ENCODE measurements at places on chromosomes 4 and X.

GRCh38 chrX:24026432-24026831 lies 554 bp downstream of the KLHL15 start:
- no peak for DNase-seq

DNA sequence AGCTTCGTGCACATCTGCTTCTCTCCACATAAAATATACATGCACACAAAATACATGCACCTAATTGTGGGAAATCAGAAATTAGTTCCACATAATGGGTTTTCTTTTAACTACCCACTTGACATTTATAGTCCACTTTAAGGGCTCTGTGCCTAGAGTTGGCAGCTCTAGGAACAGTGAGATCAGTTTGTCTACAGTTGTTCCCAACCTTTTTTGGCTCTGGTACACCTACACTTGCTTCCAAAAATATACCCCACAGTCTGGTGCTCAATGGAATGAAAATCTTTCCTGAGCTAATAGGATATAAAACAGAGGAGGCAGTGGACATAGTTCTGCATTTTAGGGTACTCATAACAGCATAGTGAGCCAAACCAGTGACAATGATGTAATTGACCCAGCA lies 36.1 kb downstream of the HDAC8 start:
- no peak for DNase-seq

DNA sequence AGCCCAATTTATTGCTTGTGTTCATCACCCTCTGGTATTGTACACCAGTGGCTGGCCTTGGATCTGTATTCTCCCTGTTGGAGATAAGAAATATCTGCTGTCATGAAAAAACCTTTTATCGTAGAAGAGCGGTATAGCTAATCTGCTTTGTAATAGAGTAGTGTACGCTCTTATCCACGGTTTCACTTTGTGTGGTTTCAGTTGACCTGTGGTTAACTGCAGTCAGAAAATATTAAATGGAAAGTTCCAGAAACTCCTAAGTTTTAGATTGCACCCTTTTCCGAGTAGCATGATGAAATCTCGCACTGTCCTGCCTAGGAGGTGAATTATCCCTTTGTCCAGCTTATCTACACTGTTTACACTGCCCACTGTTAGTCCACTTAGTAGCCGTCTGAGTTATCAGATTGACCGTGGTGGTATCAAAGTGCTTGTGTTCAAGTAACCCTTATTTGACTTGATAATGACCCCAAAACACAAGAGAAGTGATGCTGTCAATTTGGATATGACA lies 42.4 kb downstream of the KDM6A start:
- DNase-seq = no peak

DNA sequence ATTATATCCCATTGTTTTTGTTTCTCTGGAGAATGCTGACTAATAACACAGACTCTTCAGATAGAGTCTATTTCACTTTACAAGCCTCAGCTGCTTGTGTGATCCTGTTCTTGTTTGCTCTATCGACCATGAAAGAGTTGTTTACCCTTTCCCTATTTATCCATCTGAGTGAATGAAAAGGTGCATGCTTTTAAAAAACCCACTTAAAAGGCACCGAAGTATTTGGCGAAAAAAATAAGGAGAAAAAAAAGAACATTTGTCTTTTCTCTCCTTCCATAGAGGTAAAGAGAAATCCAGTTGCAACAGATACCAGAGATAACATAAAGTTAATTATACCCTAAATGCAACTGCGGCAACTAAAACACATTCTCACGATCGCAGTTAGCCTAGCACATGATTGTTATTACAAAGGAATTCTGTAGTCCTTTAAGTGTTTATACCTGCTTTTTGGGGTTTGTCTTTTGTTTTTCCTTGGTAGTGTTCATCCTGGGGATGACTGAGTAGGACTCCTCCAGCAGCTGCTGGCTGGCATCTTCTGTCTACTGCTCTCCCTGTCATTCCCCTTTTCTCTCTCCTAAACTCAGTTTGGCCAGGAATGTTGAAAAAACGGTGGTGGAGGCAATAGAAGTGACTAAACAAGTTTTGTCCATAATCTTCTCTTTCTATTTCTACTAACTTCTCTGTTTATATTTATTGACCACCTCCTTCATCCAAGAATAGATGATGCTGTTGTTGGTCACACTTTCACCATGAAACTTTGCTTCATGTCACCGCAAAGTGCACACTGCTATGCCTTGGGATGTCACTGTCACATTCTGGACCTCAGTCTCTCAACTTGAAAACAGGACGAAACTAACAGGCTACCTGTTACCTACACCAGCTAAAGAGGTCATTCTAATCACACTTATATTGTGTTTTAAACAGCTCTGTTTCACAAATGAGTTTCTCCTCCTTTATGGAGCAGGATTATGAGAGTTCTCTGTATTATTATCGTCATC lies 41.9 kb upstream of the FRAS1 start:
- no peak for DNase-seq

DNA sequence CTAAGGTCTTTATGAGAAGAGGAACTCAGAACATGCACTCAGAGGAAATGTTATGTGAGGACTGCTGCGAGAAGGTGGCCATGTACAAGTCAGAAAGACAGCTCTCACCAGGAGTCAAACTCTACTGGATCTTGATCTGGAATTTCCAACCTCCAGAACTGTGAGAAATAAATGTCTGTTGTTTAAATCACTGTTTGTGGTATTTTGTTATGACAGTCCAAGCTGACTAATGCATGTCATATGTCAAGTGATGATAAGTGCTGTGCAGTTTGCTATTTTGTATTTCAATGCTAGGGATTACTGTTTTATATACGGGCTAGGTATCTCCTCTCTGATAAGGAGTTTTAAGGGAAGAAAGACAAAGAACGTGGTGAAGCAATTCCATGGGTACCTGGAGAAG lies 162.3 kb downstream of the CPEB2 start:
- DNase-seq = no peak

- DNase-seq = no peak
Measured at GRCh38 chrX:39927380-39927779, 170.4 kb downstream of the BCOR start.

DNA sequence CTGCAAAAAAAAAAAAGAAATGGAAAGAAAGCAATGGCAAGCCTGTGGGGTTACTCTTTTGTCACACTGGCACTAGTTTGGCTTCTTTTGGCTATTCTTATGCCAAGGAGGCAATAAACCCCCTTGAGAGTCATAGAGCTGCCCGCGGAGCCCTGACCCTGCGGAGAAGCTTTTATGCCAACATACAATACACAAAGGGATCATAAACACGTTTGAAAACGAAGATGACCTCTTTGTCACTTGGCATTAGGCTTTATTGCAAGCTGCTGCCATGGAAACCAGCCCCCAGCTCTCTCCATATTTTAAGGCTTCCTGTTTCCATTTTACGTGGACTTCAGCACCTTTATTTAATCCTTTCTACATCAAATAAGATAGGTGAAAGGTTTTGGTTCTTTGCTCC lies 7.6 kb downstream of the NEUROG2 start:
- no peak for DNase-seq

- no peak for DNase-seq
Measured at GRCh38 chr4:168437192-168437943, 42.9 kb downstream of the DDX60L start.
